ENCODE measurements at places on chromosomes 6 and 20.
A peak's percentile ranks its signal among the peaks of the same experiment; 100 is the strongest.

DNA sequence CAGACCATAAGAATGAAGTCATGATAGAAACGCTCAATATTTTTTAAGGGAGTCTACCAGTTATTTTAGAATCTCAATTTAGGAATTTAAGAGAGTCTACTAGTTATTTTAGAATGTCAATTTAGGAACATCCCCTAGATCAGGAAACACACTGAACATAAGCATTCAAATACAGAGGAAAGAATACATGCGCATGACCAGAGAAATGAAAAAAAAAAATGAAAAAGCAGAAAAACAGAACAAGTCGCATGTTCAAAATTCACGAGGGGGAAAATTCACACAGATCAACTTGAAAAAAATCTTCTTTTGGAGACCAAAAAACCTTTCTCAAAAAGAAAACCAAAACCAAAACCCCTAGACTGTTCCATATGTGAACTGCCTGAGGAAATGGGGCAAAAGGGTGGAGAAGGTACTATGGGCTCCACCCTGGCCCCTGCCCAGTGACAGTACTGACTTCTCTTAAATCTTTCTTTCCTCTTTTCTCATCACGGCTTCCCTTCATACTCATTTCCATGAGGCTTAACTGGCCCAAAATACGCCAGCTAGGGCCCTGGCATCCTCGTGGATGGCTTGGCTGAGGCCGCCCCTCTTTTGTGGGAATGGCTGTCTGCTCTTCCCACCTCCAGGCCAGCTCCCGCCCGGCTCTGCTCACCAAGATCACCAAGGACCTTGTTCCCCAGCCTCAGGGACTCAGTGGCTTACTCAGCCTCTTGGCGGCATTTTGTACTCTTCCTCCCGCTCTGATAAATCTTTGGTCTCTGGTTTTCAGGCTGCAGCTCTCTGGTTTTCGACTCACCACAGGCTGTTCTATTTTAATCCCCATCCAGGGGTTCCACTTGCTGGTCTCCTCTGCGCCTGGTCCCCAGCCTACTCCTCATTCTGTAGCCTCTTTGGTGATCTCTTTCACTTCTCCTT lies 11.2 kb downstream of the ZBTB2 start:
- peak; percentile 38 for DNase-seq

DNA sequence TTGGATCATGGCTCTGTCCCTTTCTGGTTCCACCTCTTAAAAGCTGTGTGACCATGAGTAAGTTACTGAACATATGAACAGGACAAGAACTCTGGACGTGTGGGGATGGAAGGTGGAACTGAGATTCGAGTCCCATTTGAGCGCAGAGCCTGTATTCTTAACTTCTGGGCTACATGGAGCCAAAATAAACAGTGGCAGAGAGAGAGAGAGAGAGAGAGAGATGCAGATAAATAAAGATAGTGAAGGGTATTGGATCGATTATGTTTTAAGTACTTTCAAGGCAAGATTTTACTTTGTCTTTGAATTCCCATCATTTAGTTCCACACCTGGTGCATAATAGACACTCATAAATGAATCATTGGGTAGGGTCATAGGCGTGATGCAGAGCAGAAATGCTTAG lies 39.7 kb downstream of the SLC35D3 start:
- no peak for DNase-seq

- no peak for DNase-seq
Observed at GRCh38 chr6:43896329-43897255, 126.6 kb downstream of the VEGFA start.

DNA sequence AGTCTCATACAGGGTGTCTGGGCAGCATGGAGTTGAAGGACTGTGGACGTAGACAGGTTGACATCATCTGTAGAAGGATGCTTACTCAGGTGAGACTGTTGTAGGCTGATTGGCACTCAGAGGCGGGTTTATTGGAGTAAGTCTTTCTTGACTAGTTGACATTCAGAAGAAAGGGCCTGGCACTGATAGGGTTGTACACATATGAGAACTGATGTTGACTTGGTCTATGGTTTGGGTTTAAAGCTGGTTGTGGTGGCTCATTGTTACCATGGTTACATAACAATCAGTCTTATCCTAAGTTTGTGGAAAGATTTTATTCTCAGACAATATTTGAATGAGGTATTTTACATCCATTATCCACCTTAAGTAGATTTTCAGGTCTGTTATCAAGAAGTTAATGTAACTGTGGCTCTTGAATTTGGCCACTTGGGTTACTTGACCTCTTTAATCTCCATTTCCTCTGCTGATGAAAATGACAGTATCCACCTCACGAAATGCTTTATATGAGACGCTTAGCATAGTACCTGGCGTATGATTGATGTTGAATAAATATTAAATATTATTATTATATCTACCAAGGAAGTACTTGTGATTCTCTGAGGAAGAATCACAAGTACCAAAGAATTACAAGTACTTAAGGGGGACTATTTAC lies 109.3 kb downstream of the DNAH8 start:
- DNase-seq, result no peak

DNA sequence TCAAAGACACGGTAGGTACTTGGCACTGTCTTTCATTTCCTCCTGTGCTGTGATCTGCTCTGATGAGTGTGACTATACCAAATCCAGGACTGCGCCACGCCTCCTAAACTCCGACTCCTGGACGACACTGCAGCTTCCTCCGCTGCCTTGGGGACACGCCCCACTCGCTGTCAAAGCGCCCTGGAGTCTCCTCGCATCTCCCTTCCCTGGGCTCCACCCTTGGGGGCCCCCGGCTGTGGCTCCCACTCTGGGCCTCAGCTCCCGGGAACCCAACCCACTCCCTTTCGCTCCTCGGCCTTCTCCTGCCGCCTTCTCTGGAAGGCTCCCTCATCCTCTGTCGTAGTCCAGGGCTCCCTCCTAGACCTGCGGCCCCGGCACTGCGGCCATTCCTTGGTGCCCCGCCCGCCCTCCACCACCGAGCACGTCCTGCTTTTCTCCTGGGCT lies 61.2 kb downstream of the RSPH3 start:
- no peak for DNase-seq

GRCh38 chr6:127793396-127793795 lies 107.5 kb downstream of the THEMIS start:
- DNase-seq, result no peak

Measured in CD4-positive, alpha-beta T cell treated with Interleukin-6 at 100 ng/mL for 8 hours (primary cell).